ENCODE measurements at places on chromosomes 4 and X.
A peak's percentile ranks its signal among the peaks of the same experiment; 100 is the strongest.

- DNase-seq = no peak
These were observed 1.8 kb upstream of the ARHGEF38 start for GRCh38 chr4:105550641-105551040.

DNA sequence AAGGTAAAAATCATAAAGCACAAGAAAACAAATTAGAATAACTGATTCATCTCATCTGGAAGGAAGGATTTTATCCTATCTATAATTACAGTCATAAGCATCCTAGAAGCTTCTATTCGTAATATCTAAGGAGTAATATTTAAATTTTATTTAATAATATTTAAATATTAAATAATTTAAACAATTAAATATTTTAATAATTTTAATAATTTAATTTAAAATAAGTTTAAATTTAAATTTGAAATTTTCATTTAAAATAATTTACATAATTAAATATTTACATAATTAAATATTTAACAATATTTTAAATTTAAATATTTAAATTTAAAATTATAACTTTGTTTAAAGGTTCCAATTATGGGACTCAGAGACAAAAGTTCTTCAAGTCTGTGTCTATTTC lies 127.5 kb upstream of the GK2 start:
- DNase-seq = no peak

DNA sequence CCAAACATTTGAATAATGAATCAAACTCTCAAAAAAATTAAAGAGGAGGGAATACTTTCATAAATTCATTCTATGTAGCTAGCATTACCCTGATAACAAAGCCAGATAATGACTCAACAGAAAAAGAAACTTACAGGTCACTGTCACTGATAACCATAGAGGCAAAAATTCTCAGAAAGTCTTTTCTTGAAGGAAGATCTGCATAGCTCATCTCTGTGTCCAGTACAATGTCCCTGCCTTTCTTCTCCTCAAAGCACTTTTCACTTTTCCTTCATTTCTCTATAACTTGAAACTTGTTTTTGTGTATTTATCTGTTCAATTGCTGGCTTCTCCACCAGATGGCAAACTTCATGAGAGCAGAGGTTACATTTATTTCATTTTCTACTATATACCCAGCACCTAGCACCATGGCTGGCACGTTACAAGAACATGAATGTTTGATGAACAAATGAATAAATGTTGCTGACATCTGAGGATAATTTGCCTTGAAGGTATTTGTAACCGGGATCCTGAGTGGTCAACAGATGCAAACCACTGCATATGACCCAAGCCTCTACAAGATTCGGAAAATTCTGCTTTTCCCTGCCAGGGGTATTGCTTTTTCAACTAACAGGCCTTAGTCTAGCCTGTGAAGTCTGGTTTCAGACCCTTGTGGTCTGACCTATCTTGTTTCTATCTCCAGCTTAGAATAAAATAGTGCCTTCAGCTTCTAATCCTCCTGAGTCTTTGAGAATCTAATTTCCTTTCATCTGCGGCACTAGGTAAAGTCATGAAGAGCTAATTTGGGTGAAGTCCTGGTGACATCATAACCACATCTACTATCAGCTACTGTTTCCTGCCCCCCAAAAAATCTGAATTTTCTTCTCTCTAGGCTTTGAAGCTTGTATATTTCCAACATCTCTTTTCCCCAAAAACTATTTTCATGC lies 52.5 kb upstream of the ANTXR2 start:
- DNase-seq = no peak

- no peak for DNase-seq
These were observed 226.1 kb upstream of the KCNIP4 start for GRCh38 chr4:22174640-22175039.

- DNase-seq = no peak
These were observed 328.7 kb downstream of the PCDH18 start for GRCh38 chr4:137203601-137204000.

DNA sequence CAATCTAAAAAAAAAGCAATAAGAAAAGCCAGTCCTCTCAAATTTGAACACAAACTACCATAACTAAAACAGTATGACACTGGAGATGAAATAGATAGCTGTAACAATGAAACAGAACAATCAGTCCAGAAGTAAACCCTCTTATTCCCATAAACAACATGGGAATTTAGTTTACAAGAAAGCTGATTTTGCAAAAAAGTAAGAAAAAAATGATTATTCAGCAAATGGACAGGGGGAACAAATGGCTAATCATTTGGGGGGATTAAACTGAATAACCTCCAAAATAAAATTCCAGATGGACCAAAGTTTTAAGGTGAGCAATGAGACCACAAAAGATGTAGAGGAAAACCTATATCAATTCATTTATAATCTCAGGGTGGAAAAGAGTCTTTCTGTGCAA lies 16.1 kb upstream of the SASH3 start:
- DNase-seq = no peak

- peak; percentile 29 for DNase-seq
These were observed 669 bp downstream of the IRF2 start for GRCh38 chr4:184473499-184474262.

- no peak for DNase-seq
These were observed 43.3 kb upstream of the PPM1K start for GRCh38 chr4:88327665-88328064.

DNA sequence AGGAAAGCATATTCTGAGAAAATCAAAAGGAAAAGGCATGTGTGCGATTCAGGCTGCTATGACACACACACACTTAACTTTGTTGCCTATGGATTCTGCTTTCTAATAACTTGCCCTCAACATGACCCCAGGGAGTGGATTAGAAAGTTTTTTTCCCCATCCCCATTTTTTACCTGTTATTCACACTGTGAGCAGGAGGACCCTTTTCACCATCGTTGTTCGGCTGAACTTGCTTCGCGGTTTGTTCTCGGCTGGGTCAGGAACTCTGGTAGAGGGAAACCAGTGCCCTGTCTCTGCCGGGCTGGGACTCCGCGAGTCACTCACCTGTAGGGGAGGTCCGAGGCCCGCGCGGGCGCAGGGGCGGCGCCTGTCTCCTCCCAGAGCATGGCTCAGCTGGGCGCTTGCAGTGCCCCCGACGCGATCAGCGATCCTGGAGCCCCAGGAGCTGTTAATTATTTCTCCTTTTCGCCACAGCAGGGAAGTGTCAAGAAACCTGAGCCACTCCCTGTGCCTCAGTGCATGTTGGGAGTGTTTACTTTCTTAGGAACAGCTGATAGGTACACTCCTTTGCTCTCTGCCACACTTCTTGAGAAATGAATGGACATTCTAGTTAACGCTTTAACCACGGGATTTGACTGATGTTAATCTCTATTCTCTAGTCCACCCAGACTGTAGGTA lies at the start of gene RASSF6:
RASSF6 (minus strand) TSS at position 322 of the 678 bp plus-strand sequence. CDS start 8,641 bp downstream, outside the sequence.
- DNase-seq = no peak

GRCh38 chr4:26907731-26908599 lies 47.3 kb downstream of the STIM2 start:
- DNase-seq = no peak

GRCh38 chr4:67292045-67292444 lies 253.3 kb downstream of the CENPC start:
- DNase-seq = no peak

DNA sequence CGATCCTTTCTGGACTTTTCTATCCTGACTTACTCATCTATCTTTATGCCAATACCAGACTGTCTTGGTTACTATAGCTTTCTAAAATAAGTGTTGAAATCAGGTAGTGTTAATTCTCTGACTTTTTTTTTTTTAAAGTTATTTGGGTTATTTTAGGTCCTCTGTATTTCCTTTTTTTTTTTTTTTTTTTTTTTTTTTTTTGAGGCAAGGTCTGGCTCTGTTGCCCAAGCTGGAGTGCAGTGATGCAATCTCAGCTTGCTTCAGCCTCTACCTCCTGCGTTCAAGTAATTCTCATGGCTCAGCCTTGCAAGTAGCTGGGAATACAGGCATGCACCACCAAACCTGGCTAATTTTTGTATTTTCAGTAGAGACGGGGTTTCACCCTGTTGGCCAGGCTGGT lies 2.8 kb upstream of the NELFA start:
- DNase-seq = no peak

DNA sequence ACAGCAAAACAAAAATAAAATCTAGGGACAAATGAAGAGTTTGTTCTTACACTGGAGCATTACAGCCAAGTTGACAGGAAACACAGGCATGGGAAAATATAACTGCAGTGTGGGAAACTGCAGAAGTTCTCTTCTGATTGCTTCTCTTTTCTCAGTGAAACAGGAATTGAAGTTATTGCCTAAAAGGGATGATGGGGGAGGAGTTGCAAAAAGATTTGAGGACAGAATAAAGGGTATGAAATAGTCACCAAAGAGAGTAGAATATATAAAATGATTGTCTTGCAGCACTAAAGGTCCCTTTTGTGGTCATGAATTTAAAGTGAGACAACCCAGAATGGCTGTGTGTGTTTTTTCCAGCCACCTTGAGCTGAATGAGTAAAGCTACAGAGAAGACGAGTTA lies 103.7 kb downstream of the JADE1 start:
- DNase-seq = no peak

- DNase-seq = peak; percentile 62
These were observed 2.9 kb downstream of the MAML3 start for GRCh38 chr4:140150886-140151698.

GRCh38 chr4:165806613-165807012 lies 66.4 kb upstream of the TLL1 start:
- DNase-seq = no peak

GRCh38 chrX:65517923-65518322 lies 16.7 kb downstream of the LAS1L start:
- DNase-seq = no peak

DNA sequence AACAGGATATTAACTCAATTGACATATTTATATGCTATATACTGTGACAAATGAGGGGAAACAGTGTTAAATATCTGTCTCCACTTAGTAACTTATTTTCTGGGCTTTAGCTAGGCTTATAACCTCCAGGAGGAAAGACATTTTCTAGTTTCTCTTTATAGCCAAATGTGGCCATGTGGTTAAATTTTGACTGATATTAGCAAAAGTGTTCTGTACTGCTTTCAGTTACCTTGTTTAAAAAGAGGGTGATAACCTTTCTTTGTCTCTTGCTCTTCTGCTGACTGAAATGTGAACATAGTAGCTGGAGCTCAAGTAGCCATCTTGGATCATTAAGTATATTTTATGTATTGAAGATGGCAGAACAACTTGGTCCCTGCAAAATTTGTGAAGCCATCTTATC lies 253.7 kb downstream of the PDHA2 start:
- no peak for DNase-seq

DNA sequence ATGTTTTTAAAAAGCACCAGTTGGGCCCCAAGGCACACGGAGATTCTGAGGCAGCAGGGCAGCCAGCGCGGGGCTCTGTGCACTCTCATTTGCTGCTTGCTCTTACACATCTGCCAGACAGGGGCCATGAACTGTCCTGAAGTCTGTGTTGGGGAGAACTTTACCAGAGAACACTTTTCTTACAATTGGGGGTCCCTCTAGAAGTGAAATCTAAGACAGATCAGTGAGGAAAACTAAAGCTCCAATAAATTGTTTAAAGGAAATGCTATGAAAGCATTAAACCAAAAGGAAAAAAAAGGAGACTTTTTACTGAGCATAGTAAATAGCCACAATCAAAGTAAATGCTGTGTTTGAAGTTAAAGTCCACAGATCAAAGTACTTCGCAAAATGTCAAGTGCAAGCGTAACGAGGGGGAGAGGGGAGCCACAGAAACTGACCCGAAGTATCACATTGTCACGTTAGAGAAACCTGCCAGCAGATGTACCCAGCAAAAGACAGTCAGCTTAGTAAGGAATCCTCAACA lies 37.8 kb downstream of the SORBS2 start:
- no peak for DNase-seq

DNA sequence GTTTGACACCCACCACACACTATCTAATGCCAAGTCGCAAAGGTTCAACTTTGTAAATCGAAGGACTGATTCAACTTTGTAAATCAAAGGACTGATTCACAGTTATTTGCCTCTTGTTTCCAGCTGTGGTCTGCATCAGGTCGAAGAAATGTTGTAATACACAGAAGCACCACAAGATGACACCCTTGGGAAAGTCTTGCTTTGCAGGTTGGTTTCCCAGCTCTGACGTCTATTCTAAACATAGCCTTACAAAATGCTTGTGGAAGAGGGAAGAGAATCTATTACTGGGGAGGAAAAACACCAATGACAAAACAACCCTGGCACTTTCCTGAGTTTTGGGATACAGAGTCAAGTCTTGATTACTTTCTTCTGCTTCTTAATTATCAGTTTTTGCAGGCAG lies 35.3 kb downstream of the SUPT20HL1 start:
- DNase-seq = no peak

GRCh38 chr4:10123227-10124101 lies 6.9 kb upstream of the WDR1 start:
- no peak for DNase-seq

- no peak for DNase-seq
These were observed 69.2 kb downstream of the PRDM5 start for GRCh38 chr4:120853161-120853935.

GRCh38 chrX:39484159-39485068 lies 613.3 kb downstream of the BCOR start:
- peak; percentile 22 for DNase-seq

DNA sequence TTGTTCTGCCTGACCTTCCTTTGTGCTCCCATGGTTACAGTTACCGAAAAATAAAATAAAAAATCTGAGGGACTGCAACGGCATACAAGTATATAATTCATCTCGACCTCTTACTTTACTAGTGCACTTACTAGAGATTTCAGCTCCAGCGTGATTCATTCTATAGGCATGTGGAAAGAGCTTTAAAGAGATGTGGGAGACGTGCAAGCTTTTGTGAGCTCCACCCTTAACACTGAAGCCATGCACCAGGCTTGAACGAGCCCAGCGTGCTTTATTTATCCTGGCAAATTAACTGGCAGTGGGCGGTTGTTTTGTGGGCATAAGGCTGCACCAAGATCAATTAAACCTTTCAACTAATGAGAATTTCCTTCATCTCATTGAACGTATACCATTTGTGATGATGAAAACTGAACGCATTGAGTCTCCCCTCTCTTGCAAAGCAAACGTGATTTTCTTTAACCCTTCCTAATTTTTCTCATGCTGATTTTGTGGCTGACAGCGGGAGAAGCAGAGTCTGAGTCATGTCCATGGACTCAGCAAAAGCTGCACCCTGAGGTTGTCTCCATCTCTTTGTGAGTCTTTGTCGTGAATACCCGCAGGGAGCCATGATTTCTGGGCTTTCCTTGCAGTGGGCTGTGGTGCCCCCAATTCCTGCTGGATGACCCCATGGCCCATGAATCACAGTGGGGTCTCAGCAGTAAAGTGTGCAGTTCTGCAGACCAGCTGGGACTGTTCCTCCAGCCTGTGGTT lies 60.1 kb downstream of the MXRA5 start:
- DNase-seq = no peak

DNA sequence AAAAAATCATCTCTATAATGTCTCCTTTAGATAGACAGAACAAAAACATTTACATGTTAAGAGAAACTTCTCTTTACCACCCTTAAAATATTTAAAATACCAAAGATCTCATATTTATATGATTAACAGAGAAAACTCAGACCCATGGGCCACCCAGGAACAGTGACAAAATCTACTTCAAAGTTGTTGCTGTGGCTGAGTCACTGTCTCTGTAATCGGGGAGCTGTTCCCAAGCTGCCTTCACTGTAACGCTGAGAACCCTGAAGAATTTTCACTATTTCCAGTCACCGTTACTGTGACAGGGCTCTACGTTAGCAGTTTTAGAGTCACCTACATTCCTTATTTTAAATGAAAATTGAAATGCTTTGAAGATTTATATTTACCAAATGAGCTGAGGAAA lies 9.0 kb upstream of the DAPP1 start:
- DNase-seq = no peak

Data from posterior cingulate gyrus (tissue), 11 donors.